Activated CD4-positive, alpha-beta T cell treated with anti-CD3 and anti-CD28 coated beads, Interleukin-2, amount 50 U/mL, for 16 hours (primary cell): ENCODE measurements at places on chromosomes 11 and 22.

DNA sequence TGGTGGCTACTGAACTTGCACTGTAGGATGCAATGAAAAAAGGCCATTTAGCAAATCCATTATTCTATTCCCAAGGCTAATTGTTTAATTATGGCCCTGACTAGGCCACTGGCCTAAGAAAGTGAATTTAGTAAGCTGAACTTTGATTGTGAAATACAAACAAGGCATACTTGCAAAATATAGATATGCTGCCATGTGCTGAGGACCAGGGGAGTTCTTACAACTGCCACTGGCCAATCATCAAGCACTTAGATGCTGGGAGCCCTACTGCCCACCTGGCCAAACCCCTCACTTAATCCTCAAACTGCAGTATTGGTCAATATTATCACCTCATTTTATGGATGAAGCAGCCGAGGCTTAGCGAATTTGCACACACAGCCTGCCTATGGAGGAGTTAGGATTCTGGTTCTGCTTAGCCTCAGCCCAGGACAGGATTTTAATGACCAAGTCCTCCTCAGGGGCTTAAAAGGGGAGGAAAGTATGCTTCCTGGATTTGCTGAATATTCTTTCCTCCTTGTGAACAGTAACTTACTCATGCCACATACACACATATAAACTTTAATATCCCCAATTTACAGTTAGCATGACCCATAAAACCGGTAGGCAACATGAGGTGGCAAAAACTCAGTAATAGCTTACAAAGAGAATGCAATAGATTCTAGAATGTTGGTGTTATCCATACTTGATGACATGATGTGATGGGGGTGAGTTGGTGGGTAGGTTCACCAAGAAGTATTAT, 39.3 kb downstream of the CD44 start:
- no peak for DNase-seq

DNA sequence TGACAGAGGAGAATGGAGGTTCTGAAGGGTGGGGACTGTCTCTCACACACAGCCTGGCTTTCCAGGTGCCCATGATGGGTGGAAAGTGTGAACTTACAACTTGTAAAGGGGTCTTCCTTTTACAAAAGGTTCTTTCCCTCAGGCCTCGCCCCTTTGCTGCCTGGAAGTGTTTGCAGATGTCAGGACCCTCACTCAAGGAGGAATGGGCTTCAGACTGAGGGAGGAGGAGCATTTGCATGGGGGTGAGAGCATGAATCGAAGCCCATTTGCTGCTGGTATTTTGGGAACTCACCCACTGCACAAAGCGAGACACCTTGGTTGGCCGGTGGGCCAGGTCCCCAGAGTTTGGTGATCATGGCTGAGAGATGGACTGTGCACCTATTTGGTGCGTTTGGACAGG, 25.1 kb downstream of the MPPED1 start:
- no peak for DNase-seq

GRCh38 chr11:75931124-75931523, 116.1 kb downstream of the UVRAG start:
- no peak for DNase-seq

- peak; percentile 65 for DNase-seq
These were observed 516 bp downstream of the VPS26B start for GRCh38 chr11:134224710-134225664.

GRCh38 chr11:128687321-128687720, 6.6 kb upstream of the FLI1 start:
- DNase-seq, result no peak

GRCh38 chr11:97815667-97816066, 1205.1 kb upstream of the CNTN5 start:
- DNase-seq, result no peak

GRCh38 chr11:61757213-61757862, 4.9 kb downstream of the MYRF start:
- DNase-seq, result no peak

- DNase-seq, result peak; percentile 3
These were observed 689 bp downstream of the PDHX start for GRCh38 chr11:34916843-34917770.

- no peak for DNase-seq
These were observed 15.6 kb downstream of the TMEM184B start for GRCh38 chr22:38257181-38257580.

- no peak for DNase-seq
These were observed 17.0 kb upstream of the KCNJ11 start for GRCh38 chr11:17405232-17406005.

GRCh38 chr22:40676644-40677043, 2.6 kb upstream of the MCHR1 start:
- no peak for DNase-seq

- DNase-seq, result no peak
These were observed 85.2 kb downstream of the VPREB1 start for GRCh38 chr22:22329792-22330191.

GRCh38 chr11:43518408-43519160, 159.9 kb downstream of the TTC17 start:
- no peak for DNase-seq

GRCh38 chr22:20196094-20196842, 45.4 kb upstream of the CCDC188 start:
- no peak for DNase-seq

DNA sequence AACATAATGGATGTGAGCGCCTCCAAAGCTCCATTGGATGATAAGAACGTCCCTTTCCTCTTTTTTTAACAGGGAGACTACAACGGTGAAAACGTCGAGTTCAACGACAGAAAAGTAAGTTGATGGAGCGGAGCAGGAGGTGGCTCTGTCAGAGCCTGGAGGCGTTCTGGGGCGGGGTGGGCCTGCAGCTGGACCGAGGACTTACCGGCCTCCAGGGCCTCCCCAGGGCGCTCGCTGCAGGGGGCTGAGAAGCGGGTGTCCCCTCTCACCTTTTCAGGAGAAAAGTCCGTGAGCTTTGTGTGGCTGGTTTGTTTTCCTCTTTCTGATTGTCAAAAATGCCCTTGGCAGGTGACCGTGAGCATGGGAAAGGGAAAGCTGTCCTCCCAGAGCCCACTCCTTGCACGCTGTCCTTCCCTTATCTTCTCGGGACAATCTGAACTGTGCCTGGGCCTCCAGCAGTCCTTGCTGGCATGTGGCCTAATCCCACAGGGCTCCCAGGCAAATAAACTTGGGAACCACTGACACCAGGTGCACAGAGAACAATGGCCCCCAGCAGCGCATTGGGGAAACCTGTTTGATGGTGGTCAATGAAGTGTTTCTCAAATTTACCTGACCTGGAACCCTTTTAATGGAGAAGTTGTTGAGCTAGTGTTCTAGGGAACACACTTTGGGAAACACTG, 38.4 kb downstream of the ANO1 start:
- DNase-seq, result no peak

DNA sequence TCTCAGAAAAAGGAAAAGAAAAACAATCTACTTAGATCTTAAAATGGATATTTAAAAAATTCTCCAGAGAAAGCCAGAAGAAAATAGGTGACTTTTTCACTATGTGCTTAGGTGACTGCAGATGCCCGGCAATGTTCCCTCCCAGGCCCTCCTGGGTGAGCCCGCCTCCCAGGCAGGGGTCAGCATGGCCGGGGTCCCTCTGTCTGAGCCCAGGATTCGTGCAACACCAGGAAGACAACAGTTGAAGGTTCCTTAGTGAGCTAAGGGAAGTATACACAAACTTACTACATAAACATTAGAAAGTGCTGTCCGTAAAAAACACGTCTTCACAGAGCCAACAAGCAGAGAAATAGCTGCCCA, 11.6 kb downstream of the MAPK8IP2 start:
- DNase-seq, result no peak

DNA sequence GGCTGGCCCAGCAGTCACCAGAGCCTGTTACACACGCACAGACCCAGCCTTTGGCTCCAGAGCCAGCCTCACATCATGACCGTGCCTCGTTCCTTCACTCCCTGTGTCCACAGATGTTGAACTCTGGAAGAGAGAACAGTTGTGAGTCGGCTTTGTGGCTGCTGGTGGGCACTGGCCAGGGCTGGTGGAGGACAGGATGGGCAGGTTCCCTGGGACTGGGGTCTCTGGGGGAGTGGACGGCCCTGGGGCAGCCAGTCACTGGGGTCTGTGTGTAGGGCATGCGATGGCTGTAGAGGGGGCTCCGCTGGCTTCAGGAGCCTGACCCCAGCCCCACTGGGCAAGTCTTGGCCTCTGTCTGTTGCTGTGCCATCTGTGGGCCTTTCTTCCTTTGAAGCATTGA, 1070.1 kb downstream of the BRD1 start:
- DNase-seq, result no peak

DNA sequence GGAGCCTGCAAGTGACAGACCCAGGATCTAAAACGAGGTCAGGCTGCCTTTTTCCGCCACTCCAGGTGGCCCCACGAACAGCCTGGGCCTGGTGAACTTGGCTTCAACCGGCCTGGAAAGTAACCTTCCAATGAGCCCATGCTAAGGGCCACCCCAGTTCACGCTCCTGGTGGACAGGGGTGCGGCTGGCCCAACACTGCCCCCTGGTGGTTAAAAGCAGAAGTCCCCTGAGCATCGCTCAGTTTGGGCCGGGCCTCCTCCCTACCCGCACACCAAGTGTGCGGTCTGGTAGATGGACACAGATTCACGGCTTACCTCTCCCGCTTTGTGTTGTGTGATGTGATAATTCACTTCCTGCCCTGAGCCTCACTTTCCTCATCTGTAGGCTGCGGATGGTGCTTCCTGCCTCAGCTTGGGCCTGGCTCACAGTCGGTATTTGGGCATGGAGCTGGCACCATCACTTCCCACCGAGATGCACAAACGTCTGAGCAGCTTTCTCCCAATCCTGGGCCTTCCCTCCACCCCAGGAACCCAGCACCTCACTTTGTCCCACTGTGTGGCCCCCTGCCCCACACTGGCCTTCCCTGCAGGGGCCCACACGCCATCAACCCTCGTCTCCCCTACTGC, 13.7 kb upstream of the SEC14L3 start:
- peak; percentile 73 for DNase-seq
